ENCODE measurements at places on chromosomes 16 and 17. TPM values are rescaled to one million over a fixed set of nuclear protein-coding genes. Genes with fewer than 3 reads are reported as not detected.

DNA sequence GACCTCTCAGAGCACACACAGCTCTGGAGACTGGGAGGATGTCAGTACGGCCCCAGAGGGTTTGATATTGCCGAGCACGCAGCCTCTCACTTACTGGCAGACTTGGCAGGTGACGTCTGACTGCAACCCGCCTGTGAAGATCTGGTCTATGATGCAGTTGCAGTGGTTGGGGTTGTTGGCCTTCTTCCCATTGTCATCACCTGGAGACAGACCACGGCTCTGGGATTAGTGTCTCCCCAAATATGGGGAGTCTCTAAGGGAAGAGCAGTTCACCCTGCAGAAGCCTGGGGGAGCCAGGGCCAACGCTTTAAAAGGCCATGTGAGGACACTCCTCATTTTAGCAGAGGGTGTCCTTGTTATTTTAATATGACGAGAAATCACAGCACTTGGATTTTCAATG lies 30.1 kb downstream of the USP22 start:
- DNase-seq: no peak

GRCh38 chr17:66988069-66988798 lies 23.7 kb downstream of the CACNG4 start:
- DNase-seq: no peak

DNA sequence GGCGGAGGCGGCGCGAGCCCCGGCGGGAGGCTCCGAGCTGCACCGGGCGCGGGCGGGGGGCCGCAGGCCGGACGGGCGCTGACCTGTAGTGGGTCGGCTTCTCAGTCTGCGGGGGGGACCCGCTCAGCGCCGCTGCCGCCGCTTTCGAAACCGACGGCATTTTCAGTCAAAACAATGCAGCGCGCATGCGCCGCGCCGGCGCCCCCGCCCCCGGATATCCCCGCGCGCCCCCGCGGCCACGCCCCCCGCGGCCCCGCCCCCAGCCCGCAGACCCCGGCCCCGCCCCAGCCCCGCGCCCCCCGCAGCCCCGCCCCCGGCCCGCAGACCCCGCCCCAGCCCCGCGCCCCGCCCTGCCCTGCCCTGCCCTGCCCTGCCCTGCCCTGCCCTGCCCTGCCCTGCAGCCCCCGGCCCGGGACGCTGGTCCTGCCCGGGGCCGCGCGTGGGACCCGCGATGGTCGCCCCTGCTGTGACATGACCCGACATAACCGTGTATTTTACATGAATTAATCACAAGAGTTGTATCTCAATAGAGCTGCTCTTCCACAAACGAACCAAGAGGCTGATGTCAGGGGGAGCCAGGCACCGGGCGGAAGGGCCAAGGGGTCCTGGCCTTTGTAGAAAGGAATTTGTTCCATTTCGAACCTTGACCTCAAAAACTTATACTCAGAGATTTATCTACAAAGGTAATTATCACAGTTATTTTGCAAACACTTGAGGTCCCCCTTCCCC lies at the start of gene UNKL:
UNKL (minus strand) TSS at position 173 of the 729 bp plus-strand sequence; CDS start at position 160, 13 bp downstream.
- DNase-seq: peak; percentile 17

DNA sequence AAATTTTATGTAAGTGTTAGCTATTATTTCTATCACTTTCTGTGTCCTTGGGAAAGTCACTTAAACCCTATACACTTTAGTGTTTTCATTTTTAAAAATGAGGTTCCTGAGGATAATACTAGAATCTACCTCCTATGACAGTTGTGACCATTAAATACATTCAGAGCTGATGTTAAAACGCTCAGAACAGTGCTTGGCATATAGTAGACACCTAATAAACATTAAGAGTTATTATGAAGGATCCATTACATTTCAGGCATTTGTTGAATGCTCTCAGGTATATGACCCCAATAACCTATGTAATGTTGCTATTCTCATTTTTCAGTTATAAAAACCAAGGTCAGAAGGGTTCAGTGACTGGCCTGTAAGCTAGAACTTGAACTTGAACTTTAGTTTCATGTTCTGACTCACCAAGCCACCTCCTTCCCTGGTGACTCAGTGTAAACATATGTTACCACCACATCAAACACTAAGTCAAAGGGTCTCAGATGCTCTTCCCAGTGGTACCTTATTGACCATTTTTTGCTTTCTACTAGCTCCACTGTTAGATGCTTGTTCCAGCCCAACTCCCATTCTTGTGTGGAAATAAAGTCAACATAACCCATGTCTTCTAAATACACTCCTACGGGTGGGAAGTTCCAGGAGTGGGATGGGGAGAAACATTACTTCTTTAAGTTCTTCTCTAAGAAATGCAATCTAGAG lies 47.6 kb downstream of the HSD17B2 start:
- no peak for DNase-seq

- no peak for DNase-seq
These were observed 6.7 kb upstream of the TPPP3 start for GRCh38 chr16:67399749-67400704.

DNA sequence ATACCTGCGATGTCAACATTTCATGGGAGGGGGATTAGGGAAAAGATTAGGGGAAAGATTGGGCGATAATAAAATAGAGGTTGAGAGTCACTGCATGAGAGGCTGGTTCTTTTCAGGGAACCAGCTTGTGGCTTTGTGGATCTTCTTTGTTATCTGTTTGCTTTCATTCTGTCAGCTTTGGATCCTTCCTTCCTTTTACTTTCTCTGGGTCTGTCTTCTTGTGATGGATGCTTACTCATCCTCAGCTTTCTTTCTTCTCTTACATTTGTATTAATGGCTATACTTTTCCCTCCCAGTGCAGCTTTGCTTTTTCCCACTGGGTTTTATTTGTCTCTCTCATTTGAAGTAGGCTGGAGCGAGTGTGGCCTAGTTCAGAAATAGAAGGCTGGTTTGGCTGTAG lies 47.1 kb downstream of the RPTOR start:
- DNase-seq: no peak

DNA sequence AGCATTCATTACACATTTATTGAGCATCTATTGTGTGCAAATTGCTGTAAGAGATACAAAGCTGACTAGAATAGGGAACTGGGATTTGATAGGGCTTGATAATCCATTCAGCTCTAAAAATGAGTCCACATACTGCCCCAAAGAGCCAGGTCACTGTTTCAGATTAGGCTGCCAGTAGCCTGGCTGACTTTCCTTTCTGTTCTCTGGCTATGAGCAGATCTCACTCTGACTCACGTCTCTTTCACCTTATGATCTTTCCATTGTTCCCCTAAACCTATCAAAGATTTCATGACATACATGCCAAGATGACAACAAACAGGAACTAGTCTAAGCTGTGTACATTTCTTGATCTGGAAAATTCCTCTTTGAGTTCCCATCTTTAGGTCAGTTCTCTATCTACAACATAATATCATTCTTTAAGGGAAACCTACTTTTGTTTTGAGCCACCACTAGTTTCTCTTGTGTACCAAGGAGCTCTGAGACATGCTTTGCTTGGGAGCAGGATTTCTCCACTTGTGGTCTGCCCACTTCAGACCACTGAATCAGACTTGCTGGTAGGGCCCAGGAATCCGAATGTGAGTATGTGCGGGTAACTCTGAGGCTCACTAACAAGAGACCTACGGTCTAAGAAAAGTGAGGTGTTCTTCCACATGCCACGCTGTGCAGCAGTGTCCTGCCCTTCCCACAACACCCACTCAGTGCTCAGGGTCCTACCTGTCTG lies 40.9 kb upstream of the ICAM2 start:
- no peak for DNase-seq

CLDN9 gene
- 0.39 TPM for total RNA-seq

- no peak for DNase-seq
These were observed 78.2 kb upstream of the MON1B start for GRCh38 chr16:77112746-77113145.

ZFPM1 gene
- total RNA-seq: 0.69 TPM

SOST gene
- total RNA-seq: 0.20 TPM

GRCh38 chr17:67124450-67125148 lies 80.2 kb downstream of the CACNG1 start:
- no peak for DNase-seq

ZSCAN10 gene
- not detected for total RNA-seq

KRT28 gene
- 152 TPM for total RNA-seq

CRLF3 gene
- total RNA-seq: 15.7 TPM

GRCh38 chr16:2874912-2875362 lies 8.1 kb upstream of the FLYWCH2 start:
- peak; percentile 23 for DNase-seq

DNA sequence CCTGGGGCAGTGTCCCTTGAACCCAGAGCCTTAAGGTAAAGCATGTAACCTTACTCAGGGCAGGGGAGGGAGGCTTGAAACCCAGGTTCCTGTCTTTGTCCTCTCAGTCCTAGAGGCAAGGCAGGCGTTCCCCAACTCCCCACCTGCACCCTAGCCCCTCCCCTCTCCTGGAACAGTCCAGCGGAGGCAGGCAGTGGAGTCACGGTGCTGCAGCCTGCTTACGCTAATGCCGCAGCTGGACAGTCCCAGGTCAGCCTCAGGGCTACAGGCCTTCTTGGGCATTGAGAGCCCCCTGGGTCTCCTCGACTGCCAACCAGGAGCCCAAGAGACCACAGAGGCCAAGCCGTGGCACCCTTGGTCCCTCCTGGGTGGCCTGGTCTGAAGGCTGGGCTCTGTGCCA lies 6.8 kb upstream of the CD300A start:
- DNase-seq: no peak

DNA sequence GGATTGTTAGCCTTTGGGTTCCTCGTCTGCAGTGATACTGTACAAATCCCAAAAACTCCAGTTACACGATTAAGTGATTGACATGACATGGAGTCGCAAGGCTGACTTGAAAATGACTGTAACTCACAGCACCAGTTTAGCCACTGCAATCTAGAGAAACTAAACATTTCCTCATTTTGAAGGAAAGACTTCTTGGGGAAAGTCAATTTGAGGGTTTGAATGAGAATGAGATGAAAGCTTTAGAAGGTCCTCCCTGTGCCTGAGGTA lies 4.8 kb downstream of the BANP start:
- no peak for DNase-seq

TBC1D3K gene
- not detected for total RNA-seq

CNTD1 gene
- 0.20 TPM for total RNA-seq

Measured in skin of body (tissue), 3 donors.